NCI-H524 treated with DMSO at 0.1 percent for 48 hours (cell line): ENCODE measurements at places on chromosomes 7 and 10.

DNA sequence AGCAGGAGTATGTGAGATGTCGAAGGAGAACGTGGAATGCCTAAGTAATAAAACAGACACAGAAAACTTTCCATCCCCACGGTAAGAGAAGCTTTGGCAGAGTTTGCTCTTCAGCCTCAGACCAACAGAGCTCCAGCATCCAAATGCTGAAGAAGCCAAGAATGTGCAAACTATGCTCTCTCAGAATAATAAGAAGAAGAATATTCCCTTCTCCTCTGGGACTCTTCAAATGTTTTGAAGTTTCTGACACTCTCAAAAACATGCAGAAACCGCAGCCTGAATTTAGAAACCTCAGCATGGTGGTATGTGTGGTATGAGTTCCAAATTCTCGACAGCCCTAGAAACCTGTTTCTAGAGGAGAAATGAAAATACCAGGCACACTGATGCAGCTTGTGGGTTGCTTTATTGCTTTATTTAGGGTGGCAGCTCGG, 113.3 kb downstream of the KCNMA1 start:
- DNase-seq = no peak

GRCh38 chr10:71274901-71275796, 43.9 kb upstream of the SLC29A3 start:
- no peak for DNase-seq

DNA sequence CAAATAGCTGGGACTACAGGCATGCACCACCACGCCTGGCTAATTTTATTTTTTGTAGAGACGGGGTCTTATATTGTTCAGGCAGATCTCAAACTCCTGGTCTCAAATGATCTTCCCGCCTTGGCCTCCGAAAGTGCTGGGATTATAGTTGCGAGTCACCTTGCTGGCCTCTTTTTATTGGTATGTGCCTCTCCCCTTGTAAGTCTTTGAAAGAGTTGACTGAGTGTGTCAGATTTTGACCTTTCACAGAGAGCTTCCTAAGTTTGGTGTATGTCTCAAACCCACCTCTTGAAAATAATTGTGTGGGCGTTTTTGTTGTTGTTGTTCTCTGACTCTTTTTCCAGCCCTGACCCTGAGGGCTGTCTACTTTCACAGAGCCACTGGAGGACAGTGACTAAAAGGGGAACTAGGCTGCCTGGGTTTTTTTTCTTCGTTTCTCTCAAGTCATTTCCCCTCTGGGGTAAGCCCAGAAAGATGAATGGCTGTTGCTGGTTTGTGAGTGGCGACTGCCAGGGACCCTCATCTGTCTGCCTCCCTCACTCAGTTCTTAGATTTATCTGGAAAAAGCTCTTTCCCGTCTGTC, 262.8 kb downstream of the ZEB1 start:
- no peak for DNase-seq

GRCh38 chr10:3564346-3565002, 220.5 kb downstream of the KLF6 start:
- DNase-seq = no peak

DNA sequence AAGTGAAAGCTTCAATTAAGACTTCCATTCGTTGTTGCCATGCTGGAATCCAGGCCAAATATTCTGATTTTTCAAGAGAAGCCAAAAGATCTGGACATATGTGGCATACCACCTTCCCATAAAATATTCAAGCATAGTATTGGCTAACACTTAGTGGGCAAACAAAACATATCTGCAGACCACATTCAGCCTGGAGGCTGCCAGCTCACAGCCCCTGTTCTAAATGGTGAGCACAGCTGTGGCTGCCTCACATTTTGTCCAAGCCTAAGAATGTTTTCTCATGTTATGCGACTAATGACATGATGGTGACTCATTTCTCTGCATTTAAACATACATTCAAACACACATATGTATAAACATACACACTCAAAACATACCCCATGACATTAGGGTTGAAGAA, 10.6 kb upstream of the CALU start:
- DNase-seq = no peak

- no peak for DNase-seq
Observed at GRCh38 chr10:100670828-100671479, 74.4 kb upstream of the PAX2 start.

DNA sequence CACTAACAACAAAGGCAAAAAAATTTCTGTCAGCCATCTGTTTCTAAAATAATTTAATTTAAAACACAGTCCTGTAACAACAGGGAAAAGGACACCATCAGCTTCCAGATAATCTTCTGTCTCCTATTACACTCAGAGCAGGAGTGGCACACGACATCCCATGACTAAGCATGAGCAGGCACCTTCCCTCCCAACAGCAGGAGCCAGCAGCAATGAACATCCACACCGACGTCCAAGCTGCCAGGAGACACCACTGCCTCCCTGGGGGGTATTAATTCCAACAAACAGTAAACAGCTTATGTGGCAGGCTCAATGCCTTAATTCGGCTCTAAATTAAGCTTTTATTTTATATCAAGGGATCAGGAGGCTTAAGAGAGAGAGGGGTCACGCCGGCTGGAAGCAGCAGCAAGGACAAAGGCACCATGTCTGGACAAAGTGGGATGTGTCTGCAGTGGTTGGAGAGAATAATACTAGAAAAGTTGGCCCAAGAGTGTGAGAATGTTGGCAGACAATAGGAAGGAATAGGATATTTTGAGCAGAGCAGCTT, 45.7 kb downstream of the KIAA1549 start:
- peak; percentile 78 for DNase-seq

- DNase-seq = no peak
Observed at GRCh38 chr10:69181433-69181832, 1.4 kb downstream of the SUPV3L1 start.

DNA sequence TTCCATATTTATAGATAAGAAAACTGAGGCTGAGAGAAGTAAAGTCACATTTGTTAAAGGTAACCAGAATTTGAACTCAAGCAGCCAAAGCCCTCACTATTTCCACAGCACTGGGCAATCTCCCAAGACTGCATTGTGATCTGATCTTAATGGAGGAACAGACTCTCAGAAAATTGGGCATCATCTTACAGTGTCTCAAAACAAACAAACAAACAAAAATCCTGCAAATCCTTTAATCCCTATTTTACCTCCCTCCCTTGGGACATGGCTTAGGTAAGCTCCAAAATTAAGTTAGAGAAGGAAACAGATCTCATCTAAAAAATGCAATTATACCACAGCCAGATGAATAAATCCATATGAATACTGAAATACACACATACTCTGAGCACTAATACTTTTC, 57.5 kb downstream of the FHIP2A start:
- DNase-seq = no peak

DNA sequence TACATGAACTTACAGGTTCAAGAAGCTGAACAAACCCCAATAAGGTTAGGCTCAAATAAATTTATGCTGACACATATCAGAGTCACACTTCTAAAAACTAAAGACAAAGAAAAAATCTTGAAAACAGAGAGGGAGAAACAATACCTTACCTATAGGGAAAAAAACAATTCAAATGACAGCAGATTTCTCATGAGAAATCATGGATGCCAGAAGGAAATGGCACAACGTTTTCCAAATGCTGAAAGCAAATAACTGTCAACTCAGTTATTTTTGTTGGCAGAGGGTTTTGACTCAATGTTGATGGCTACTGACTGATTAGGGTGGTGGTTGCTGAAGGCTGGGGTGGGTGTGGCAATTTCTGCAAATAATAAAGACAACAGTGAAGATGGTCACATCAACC, 239.4 kb downstream of the ARHGAP12 start:
- no peak for DNase-seq

- no peak for DNase-seq
Observed at GRCh38 chr7:146539836-146540235, 423.2 kb downstream of the CNTNAP2 start.

DNA sequence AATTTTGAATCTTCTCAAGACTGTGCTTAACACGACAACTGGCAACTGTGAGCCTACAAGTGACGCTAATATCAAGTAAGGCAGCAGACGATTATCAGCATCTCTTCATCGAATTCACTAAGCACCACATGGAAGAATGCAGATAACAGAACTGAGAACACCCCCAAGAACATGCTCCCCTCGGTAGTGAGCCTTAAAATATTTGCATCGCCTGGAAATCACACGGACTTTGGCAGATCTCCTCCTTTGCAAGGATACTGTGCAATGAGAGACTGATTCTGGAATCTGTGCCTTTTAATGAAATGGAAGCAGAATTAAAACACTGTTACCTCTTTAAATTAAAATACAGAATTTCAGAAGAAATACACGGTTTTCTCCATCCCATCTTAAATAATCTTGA, 38.2 kb upstream of the NEBL start:
- DNase-seq = no peak

- no peak for DNase-seq
Observed at GRCh38 chr10:94496010-94496409, 49.6 kb upstream of the HELLS start.

DNA sequence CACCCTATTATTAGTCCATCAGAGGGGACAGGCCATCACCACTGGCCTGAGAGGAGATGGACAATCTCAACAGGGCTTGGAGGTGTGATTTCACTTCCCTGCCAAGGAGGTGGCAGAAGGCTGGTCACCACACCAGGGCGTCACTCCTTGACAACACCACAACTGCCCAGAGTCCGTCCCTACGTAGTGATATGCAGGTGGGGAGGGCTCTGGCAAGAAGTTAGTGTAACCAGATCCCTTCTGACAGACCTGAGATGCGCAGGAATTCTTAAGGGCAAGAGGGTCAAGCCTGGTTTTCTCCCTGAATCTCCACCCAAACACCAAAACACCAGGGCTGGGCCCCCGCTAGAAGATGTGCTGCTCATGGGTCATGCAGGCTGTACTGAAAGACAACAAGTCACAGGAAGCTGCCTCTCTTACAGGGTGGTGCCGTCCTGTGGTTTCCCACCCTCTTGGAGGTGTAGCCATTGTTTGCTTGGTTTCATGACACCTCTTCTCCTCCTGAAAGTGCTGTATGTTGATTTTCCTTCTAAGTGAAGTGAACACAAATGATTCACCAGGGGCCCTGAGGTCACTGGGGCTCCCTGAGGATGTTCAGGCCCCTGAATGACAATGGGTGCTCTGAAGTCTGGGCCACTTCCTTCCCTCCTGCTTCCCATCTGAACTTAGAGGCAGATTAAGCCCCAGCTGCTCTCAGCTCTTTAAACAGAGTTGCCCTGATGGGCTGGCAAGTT, 27.1 kb downstream of the ATXN7L1 start:
- no peak for DNase-seq

- no peak for DNase-seq
Observed at GRCh38 chr10:110433740-110434139, 64.0 kb upstream of the DUSP5 start.

DNA sequence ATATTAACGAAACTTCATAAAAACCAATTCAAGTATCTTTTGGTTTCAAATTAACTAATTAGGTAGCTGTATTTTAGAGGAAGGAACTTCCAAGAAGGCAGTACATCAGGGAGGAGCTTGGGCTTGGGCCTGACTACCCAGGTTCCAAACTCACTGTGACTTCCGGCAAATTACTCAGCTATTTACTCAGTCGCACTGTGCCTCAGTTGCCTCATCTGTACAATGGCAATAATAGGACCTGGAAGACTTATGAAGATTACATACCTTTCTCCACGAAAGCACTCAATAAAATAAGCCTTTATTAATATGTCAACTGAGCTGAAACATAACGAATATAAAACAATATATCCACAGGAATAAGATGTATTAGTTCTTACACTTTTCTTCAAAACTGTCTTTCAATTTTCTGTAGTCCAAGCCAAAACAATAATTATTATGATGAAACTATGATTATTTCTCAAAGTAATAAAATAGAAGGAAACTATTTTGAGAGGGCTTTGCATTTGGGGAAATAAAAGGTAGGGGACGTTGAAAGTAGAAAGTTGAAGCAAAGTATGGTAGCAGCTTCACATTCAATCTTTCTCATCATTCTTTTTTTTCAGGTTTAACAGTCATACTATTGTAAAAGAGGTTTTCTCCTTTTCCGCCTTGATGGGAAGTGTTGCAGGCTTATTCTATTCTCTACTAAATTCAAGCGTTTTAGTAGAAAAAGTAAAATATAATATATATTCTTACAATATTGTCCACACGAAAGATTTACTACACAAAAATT, 10.5 kb upstream of the EBLN1 start:
- DNase-seq = no peak

DNA sequence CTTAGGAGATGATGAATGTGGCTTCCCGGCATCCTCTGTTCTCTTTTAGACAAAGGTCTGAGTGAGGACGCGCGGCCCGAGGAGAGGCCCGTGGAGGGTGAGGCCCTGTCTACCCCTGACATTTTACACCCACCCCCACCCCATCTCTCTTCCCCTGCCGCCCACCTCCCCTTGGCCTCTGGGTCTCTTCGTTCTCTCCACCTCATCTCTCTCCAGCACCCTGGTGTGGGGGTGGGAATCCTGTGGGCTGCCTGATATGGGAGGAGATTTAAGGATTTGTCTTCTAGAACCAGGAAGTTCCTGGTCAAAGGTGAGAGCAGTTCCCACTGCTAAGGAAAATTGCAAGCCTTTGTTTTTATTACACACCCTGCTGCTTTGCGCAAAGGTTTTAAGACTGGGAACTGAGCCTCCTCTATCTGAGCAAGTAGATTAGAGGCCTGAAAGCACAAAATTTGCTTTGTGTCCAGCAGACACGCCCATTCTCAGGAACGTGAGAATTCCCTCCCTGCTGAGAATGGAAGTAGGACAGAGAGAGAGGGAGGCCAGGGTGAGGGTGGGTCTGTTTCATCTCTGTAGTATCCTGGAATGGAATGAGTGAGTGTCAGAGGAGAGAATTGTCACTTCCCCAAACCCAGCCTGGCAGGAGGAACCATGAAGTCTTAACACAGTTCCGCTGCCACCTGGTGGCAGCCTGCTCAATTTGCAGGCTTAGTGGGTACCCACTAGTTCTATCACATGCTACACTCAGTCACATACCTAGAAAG, 91.2 kb downstream of the GTF2IRD1 start:
- DNase-seq = no peak

DNA sequence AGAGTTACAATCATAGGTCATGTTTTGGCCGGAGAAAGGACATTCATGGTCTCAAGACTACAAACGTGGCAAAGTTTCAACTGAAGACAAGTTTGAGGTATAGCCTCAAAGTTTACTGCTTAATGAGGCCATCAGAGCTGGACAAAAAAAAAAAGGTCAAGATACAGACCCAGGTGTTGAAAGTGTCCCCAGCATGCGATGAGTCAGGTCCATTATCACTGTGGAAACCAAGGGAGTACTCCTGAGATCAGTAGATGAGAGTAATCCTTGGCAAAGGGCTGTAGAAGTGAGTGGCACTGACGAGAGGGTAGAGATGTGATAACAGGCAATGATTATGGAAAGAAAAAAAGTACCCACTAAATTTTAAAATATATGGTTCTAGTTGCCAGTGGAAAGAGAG, 80.1 kb upstream of the LRRN3 start:
- DNase-seq = no peak

DNA sequence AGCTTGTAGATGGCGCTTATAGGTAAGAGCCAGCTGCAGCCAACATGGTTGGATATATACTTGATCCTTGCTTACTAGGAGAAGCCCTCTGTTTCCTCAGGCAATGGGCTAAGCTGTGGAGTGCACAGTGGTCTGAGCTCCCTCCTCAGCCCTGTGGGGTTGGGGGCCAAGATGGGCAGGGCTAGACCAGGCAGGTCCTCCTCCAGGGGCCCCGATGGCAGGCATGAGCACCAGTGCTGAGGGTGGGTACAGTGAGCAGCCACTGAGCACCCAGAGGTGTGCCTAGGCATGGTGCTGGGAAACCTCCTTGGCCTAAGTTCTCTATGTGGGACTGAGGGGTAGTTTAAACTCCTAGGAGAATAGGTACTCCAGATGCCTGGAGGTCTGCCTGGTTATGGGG, 680.2 kb downstream of the SUGCT start:
- no peak for DNase-seq

- no peak for DNase-seq
Observed at GRCh38 chr7:37116093-37116701, 332.5 kb downstream of the ELMO1 start.

- DNase-seq = no peak
Observed at GRCh38 chr7:159147246-159147645, 2.6 kb upstream of the VIPR2 start.
